ENCODE measurements at places on chromosomes 12 and 14. TPM values are rescaled to one million over a fixed set of nuclear protein-coding genes. Genes with fewer than 3 reads are reported as not detected.
A peak's percentile ranks its signal among the peaks of the same experiment; 100 is the strongest.

- no peaks in the 10 kb centered on the region for H3K27me3 ChIP-seq
- H3K36me3 ChIP-seq, result no peaks in the 10 kb centered on the region
- DNase-seq, result no peak
These were observed 47.6 kb downstream of the ANO4 start for GRCh38 chr12:100842156-100842555.

DNA sequence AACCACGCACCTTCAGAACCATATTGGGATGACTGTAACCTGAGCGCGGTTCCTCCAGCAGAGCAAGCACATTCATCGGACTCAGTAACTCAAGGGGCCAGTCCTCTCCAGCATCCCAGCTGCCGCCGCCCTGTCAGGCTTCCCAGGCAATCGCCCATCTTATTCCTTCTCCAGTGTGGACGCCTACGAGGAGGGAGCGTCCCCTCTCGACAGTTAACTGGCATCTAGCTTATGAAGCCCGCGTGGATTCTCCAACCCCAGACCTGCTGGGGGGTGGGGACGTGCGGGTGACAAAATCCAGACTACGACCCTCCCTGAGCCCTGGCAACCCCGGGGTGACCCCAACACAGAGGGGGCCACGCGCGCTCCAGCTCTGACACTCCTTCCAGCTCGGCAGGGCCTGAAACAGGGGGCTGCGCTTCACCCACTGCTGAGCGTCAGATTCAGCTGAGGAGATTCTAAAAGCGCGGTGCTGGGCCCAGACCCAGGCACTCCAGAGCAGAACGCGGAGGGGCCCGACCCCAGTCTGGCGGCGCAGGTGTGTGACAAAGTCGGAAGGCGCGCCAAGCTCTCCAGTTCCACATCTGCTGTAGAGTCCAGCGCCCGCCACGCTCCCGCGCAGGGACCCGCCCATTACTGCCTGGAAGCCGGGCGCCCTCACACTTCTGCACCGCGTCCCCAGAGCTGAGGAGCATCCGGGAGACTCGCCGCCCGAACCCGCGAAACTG lies 43.9 kb upstream of the ESR2 start:
- DNase-seq, result peak; percentile 59
- peak overlapping the region; percentile 86 for H3K27ac ChIP-seq
- H3K4me1 ChIP-seq, result no peaks in the 10 kb centered on the region
- no peaks in the 10 kb centered on the region for H3K27me3 ChIP-seq
- H3K4me3 ChIP-seq, result peak overlapping the region; percentile 74
- H3K36me3 ChIP-seq, result no peaks in the 10 kb centered on the region

Gene DNAI7
- total RNA-seq, result not detected

GRCh38 chr12:52993558-52993869 lies 12.7 kb upstream of the EIF4B start:
- no peaks in the 10 kb centered on the region for H3K27me3 ChIP-seq
- peaks cover 14% of the 10 kb centered on the region for H3K4me1 ChIP-seq
- no peak overlapping the region for H3K4me3 ChIP-seq
- H3K27ac ChIP-seq, result peak overlapping the region; percentile 76
- DNase-seq, result no peak

- DNase-seq, result no peak
- H3K27me3 ChIP-seq, result no peaks in the 10 kb centered on the region
- H3K27ac ChIP-seq, result no peak overlapping the region
- no peak overlapping the region for H3K4me3 ChIP-seq
- no peaks in the 10 kb centered on the region for H3K36me3 ChIP-seq
These were observed 25.5 kb downstream of the SLC25A3 start for GRCh38 chr12:98618952-98619351.

DNA sequence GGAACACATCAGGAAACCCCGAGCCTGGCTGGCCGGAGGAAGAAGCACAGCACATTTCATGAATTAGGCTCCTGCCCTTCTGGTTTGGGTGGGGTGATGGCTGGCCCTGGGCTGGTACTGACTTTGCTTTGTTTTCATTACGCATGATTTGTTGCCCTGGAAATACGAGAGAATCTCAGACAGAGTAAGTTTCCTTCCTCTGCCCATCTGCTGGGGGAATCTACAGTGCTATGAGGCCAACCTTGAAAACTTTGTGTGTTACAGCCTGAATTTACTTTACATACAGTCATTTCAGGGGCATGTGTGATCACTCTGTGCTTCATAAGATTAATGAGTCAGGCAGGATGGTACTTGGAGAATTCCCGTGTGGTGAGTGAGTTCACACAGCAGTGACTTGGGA lies 20.5 kb upstream of the SLC5A8 start:
- no peak overlapping the region for H3K4me3 ChIP-seq
- H3K27me3 ChIP-seq, result no peaks in the 10 kb centered on the region
- no peak overlapping the region for H3K27ac ChIP-seq

Gene SSTR1
- total RNA-seq, result 6.4 TPM

DNA sequence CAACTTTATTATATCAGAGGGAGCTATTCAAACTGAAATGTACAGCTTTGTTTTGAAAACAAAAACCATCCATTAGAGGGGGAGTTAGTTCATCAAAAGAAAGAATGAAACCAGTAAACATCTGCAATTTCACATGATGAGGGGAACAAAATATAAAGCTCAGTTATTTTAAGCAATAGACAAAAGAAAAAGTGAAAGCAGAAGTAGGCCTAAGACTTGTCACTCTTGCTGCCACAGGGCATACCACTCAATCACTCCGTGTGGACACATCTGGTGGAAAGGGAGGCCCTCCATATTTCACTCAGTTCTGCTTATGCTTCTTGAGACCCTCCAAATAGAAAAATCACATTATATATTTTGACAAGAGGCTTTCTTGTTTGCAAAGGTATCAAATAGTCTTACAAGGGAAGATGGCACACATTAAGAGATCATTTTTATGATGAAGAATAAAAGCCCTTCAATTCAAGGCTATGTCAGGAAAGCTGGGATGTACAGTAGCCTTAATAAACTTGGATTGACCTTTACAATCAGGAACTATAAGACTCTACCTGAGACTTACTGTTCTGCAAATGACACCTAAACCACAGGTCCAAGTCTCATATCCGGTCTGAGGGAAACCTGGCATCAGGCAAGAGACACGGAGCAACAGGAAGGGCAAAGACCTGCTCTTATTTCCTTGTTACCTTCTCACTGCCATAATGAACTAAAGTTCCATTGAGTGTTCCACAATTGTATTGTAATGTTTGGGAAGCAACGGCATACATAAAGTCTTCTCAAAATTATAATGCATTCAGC lies 222.5 kb upstream of the GRIP1 start:
- no peak for DNase-seq
- no peaks in the 10 kb centered on the region for H3K36me3 ChIP-seq
- peaks cover 5% of the 10 kb centered on the region for H3K4me1 ChIP-seq
- no peak overlapping the region for H3K4me3 ChIP-seq
- no peak overlapping the region for H3K27ac ChIP-seq

GRCh38 chr14:79242666-79243065 lies 968.6 kb downstream of the DIO2 start:
- H3K27me3 ChIP-seq, result no peaks in the 10 kb centered on the region
- H3K4me1 ChIP-seq, result no peaks in the 10 kb centered on the region

DNA sequence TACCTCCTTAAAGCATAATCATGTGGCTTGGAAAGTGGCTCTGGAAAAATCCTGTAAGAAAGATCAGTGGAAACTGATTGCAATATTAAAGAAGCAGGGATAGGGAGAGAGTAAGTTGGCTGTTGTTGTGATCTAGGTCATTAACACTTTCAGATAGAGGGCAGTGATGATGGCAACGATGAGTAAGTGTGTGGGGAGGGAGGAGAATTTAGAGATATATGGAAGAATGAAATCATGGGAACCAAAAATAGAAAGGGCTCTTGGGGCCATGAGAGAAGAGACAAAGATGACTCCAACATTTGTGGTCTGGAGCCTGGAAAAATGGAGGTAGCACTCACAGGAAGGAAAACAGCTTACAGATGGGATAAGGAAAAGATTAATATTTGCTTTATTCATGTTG lies 23.3 kb downstream of the SNRPF start:
- H3K27me3 ChIP-seq, result no peaks in the 10 kb centered on the region
- H3K4me1 ChIP-seq, result no peaks in the 10 kb centered on the region
- no peak overlapping the region for H3K4me3 ChIP-seq
- H3K36me3 ChIP-seq, result no peaks in the 10 kb centered on the region
- DNase-seq, result no peak
- no peak overlapping the region for H3K27ac ChIP-seq

Gene NEDD8
- total RNA-seq, result 42.2 TPM

GRCh38 chr14:93031505-93032315 lies 84.0 kb downstream of the ITPK1 start:
- no peak for DNase-seq
- no peak overlapping the region for H3K27ac ChIP-seq

DNA sequence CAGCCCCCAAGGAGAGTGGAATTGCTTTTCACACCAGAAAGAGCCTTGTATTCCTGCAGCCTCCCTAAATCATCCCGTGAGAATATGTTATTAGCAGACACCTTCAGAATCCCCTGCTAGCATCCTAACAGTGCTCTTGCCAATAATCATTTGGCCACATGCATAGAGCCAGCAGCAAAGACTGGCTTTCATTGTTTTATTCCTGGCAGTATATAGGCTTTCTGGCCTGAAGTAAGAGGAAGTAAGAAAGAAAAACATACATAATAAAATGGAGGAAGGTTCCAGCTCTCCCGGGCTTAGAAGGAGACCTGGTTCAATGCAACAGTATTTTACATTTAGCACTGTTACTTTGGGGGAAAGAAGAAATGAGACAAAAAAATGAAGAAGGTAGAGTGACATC lies 176.7 kb upstream of the ATF7IP start:
- no peak for DNase-seq
- no peaks in the 10 kb centered on the region for H3K36me3 ChIP-seq
- H3K4me3 ChIP-seq, result no peak overlapping the region
- H3K27ac ChIP-seq, result peak overlapping the region; percentile 47
- peaks cover 5% of the 10 kb centered on the region for H3K4me1 ChIP-seq

Gene FAM161B
- total RNA-seq, result 4.1 TPM

DNA sequence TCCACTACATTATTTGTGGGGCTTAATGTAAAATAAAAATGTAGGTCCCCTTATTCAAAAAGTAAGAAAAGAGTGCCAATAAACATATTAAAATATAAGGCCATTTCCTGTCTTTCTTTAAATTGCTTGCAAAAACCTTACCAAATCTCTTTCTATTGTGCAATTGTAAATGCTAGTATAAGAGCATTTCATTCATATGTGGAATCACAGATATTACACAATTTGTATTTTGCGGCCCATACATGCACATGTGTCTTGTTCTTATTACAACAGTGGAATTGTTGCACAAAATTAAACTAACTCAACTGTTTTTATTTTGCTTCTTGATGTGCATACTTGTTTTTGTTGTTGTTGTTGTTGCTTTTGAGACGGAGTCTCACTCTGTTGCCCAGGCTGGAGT lies 20.1 kb upstream of the CRADD start:
- no peaks in the 10 kb centered on the region for H3K27me3 ChIP-seq
- H3K4me1 ChIP-seq, result no peaks in the 10 kb centered on the region
- H3K4me3 ChIP-seq, result no peak overlapping the region
- H3K36me3 ChIP-seq, result no peaks in the 10 kb centered on the region

DNA sequence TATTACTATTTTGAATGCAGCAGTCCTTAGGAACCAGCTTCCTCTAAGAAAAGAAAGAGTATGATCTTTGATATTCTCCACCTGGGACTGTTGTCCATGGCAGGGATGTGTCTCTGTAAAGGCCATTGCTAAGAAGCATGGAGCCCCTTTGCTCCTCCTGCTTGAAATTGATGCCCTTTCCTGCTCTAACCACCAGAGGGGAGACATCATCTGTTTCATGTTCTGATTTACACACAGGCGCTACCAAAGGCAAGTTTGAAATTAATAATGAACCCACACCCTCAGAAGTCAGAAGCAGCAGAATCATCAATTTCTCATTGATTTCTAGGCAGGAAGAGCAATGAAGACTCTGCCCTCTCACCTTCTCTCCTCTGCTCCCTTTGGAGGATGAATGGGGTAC lies 253.8 kb downstream of the RMST start:
- H3K36me3 ChIP-seq, result no peaks in the 10 kb centered on the region
- H3K4me1 ChIP-seq, result no peaks in the 10 kb centered on the region
- no peaks in the 10 kb centered on the region for H3K27me3 ChIP-seq
- no peak for DNase-seq
- no peak overlapping the region for H3K27ac ChIP-seq

Gene DNAH10
- total RNA-seq, result not detected

DNA sequence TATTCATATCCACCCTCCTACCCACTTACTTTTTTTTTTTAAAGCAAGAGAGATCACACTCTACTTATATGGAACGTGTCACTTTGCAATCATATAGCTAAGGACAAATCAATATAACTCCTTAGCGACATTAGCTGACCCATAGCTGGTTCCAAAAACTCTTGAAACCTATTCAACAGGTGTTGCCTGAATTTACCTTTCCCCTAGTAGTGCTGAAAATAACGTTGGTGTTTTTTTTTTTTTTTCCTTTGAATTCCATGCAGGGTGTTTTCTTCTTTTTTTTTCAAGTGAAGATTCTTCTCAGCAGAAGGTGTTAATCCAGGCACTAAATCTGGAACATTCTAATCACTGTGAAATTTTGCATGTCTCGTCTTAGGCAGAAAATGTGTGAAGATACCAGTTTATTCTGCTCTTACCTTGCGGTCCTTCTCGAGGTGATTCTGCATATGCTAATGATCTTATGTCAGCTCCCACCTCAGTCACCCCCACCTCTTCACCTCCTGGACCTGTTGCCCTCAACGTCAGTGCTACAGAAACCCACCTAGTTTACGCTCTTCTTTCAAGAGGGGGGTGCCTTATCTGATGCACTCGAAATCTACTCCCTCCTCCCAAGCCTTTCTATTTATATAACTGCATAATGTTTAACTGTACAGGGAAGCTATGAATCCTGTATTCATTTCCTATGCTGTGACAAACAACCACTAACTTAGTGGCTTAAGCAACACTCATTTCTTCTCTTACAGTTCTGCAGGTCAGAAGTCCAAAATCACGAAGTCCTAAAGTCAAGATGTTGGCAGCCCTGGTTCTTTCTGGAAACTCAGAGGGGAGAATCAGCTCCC lies 7.1 kb upstream of the VPS37B start:
- H3K36me3 ChIP-seq, result no peaks in the 10 kb centered on the region
- peak overlapping the region; percentile 69 for H3K27ac ChIP-seq
- DNase-seq, result no peak
- no peak overlapping the region for H3K4me3 ChIP-seq
- peaks cover 5% of the 10 kb centered on the region for H3K4me1 ChIP-seq
- no peaks in the 10 kb centered on the region for H3K27me3 ChIP-seq

Gene KRT77
- not detected for total RNA-seq

GRCh38 chr14:81535396-81536164 lies 1.9 kb upstream of the SEL1L start:
- H3K4me3 ChIP-seq, result no peak overlapping the region
- peak overlapping the region; percentile 2 for H3K27ac ChIP-seq
- peaks cover 16% of the 10 kb centered on the region for H3K4me1 ChIP-seq
- H3K27me3 ChIP-seq, result peaks cover 8% of the 10 kb centered on the region
- DNase-seq, result no peak
- H3K36me3 ChIP-seq, result no peaks in the 10 kb centered on the region
